NCI-H187 (cell line): ENCODE measurements at places on chromosomes 16 and 17.

DNA sequence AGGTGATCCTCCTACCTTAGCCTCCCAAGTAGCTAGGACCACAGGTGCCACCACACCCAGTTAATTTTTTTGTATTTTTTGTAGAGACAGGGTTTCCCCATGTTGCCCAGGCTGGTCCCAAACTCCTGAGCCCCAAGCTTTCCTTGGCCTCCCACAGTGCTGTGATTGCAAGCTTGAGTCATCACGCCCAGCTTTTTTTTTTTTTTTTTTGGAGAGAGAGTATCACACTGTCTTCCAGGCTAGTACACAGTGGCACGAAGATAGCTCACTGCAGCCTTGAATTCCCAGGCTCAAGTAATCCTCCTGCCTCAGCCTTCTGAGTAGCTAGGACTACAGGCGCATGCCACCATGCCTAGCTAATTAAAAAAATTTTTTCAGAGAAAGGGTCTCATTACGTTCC lies 27.2 kb downstream of the HEATR9 start:
- DNase-seq = no peak

- DNase-seq = no peak
Measured at GRCh38 chr16:72066747-72067146, 3.7 kb downstream of the HPR start.

DNA sequence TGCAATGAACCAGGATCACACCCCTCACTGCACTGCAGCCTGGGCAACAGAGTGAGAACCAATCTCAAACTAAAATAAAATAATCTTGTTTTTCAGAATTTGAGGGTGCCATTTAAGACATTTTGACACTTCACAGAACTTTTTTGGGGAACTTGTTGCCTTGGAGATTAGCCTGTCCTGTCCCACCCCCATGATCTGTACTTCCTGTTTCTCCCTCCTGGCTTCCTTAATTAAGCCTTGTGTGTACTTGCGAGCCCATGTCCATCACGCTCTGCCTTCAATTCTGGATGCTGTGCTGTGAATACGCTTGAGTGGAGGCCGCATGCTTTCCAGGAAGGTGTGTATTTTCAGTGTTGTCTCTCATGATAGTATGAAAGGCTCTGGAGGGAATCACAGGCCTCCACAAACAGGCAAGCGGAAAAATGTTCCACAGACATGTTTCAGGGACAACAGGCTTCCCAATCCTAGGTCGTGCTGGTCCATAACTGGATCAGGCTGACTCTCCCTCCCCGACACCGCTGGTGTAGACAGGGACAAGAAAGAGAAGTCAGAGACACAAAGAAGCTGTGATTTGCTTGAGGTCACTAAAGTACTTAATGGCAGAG lies 56.9 kb downstream of the NOS2 start:
- no peak for DNase-seq

DNA sequence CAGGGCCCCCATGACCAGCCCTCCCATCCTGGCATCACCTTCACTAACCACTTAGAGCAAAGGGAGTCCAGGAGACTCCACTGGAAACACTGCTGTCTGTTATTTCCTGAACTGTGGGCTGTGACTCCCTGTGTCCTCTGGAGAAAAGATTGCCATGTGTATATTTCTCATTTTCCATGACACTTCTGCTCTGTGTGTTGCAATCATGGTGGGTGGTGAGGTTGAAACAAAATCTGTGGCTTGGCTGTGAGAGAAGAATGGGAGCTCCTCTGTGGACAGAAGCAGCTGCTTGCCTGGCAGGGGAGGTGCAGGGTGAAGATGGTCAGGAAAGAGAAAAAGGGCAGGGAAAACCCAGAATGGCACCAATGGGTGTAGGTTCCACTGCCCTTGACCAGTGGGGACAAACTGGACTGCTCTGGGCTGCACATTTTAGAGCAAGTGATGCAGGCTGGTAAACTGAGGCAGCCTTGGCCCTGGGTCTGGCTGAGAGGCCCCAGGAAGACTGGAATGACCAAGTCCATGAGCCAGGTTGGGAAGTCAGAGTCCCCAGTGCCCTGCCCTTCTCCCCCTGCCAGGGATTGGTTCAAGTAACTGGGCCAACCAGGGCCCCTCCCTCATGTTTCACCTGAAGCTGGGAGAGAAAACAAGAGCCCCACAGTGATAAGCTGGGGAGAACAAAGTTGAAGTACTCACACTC lies 314.3 kb downstream of the C16orf95 start:
- DNase-seq = no peak

DNA sequence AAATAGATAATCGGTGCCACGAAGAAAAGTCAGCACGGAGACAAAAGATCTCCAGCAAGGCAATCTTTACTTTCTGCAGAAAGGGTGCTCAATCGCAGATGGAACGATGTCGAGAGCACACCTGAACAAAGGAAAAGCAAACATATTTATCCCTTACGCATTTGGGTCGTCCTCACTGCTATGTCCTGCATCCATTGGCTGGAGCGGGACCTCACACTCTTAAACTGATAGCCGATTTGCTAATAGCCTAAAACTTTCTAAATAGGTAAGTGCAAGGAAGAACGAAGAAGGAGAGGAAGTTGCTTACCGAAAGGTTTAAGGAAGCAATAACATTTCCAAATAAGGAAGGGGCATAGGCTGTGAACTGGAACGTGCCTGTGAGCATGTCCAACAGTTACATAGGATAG lies 1.2 kb upstream of the AKAP10 start:
- DNase-seq = no peak

DNA sequence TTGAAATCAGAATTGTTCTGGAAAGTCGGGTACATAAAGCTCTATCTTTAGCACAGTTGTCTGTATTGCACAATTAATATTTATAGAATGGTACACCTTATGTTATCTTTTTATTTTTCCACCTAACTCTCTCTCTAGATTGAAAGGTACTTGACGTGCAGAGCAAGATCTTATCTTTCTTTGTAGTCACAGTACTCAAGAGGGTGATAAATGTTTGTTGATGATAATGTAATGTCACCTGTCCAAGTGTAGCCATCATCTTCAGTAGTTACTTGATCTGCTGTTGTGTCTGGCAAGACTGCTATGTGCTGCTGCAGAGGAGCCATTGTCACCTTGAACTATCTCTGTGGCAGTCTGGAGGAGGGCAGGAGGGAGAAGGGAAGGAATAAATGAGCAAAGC lies 5.3 kb downstream of the HMOX2 start:
- no peak for DNase-seq

DNA sequence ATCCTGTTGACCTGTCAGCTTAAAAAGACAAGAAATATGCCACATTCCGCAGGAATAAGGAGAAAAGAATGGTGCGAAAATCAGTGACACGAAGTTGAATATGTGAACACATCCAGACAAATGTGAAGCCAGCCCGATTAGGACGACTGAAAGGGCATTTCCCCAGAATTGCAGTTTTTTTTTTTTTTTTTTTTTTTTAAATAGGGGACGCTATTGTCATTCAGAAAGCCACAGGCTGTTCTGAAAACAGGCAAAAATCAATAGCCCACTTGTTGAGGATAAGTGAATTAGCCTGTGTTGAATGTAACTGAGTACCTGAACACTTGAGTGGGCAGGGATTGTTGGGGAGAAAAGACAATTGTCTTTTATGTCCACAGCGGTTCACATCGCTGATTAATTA lies 507.1 kb downstream of the WWOX start:
- peak; percentile 13 for DNase-seq

- peak; percentile 42 for DNase-seq
Measured at GRCh38 chr17:1123921-1124715, 55.7 kb downstream of the ABR start.

GRCh38 chr16:1700246-1700645 lies 5.7 kb upstream of the MAPK8IP3 start:
- DNase-seq = no peak

GRCh38 chr17:1473841-1474240 lies 17.8 kb upstream of the CRK start:
- no peak for DNase-seq

- DNase-seq = no peak
Measured at GRCh38 chr17:75885431-75885830, 7.0 kb upstream of the TRIM47 start.

DNA sequence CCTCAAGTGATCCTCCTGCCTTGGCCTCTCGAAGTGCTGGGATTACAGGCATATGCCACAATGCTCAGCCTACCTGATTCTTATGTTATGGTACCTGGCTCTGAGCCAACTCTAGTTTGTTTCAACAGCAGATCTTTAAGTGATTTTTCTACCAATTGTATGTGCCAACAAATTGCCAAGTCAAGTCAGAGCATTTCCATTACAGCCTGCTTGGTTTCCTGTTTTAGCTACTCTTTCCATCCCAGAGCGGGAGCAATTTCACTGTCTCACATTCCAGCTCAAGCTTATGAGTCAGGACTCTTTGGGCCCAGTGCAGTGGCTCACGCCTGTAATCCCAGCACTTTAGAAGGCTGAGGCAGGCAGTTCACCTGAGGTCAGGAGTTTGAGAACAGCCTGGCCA lies 30.8 kb upstream of the RBBP6 start:
- no peak for DNase-seq

DNA sequence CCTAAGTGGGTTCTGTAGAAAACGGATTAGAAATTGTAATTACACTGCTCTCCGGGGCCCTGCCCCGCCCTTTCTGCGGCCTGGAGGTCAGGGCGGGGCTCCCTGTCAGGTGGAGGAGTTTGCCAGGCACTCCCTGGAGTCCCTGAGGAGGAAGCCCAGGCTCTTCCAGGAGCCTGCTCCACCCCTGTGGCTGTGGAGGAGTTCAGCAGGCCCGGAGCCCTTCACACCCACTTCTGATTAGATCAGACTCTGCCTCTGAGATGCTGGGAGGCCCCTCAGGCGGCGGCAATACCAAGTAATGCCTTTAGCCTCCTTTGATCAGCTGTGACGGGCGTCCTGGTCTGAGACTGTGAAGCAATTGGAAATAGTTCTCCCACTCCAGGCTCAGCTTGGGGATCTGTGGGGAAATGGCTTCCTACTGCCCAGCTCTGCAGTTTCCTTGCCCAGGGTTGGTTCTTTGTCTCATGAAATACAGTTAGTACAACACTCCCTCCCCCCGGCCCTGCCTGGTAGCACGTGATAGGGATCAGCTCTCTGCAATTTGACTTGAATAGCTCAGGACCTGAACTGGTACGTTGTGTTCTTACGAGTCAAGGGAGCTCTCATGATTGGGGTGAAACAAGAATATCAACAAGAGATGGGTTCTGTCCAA lies 22.3 kb downstream of the BAIAP2 start:
- DNase-seq = peak; percentile 71

GRCh38 chr17:77516902-77517301 lies 376.1 kb downstream of the SEC14L1 start:
- DNase-seq = no peak

GRCh38 chr17:7114875-7115614 lies 423 bp upstream of the ASGR2 start:
- no peak for DNase-seq

DNA sequence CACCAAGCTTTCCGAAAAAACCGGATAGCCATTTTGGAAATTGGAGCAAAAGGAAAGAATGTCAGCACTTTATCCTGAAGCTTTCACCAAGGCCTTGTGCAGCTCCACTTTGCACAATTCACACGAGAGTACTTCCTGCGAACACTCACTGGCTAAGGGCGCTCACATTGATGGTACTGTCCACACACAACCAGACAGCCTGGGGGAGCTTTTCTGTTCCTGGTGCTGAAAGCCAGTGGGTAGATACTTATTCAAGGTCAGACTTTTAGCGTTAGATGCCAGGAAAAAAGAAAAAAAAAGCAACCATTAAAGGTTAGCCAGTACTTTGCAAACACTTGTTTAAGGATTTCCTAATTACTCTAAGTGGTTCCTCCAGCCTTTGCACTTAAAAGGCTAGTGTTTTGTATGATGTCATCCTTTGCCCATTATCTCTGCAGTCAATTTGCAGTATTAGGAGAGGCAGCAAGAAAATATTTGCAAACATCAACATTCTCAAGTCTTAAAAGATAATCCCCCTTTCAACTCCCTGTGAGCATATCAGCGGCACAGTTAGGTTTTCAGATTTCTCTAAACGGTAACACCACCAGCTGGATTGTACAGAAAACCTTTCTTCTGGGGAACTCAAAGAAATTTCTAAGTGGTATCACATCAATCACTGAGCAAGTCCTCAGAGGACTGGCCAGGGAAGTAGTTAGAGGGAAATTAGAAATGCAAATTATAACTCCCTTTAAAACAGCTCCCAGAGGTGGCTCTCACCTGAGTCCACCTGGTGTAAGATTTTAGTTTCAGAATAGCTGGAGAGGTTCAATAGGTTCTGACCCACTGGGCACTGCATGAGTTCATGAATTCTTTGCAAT lies 243.4 kb upstream of the IRX5 start:
- no peak for DNase-seq

- no peak for DNase-seq
Measured at GRCh38 chr16:73170612-73171038, 122.7 kb upstream of the ZFHX3 start.

DNA sequence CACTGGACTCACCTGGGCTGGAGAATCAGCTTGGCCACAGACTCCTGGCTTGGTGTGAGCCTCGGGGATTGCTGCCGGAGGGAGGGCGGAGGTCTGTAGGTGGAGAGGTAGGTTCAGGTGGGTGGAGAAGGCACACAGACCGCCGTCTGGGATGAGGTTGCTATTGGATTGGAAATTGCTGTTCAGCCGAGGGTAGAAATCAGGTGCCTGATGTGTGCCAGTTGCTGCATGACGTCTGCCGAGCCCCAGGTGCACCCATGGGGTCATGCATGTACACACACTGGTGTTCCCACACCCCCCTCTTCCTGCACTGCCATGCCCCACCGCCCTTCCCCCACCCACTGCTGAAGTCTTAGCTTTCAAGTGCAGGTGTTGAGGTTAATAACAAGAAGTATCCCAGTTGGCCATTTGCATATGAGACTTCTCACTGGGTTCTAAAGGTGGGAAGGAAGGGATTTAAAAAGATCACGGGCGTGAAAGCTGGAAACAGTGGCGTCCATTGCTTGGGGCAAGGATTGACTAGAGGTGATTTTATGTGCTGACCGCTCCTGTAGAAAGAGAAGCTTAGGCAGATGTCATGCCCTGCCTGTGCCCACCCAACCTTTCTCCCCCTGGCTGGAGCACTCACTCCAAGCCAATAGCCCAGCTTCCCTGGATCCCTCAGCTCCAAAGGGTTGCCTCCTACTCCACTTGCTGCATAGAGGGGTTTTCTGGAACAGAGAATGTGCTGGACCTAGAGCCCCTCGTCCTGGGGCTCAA lies 193.6 kb downstream of the CCDC182 start:
- no peak for DNase-seq

DNA sequence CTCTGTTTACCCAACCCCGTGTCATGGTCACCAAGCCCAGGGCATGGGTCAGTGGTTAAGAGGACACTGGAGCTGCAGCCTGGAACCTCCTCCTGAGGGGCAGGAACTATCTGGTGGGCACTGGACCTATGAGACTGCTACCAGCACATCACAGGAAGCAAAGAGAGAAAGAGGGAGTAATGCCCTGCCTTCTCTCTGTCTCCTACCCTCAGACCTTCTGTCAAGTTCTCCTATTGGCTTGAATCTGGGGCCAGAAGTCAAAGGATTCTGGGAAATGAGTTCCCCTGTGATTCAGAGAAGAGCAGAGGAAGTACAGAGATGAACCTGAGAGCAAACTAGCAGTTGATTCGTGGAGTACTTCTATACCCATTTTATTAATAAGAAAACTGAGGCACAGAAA lies 123.0 kb upstream of the GNAO1 start:
- DNase-seq = no peak
